ENCODE measurements at places on chromosomes 12 and 14.
A peak's percentile ranks its signal among the peaks of the same experiment; 100 is the strongest.

DNA sequence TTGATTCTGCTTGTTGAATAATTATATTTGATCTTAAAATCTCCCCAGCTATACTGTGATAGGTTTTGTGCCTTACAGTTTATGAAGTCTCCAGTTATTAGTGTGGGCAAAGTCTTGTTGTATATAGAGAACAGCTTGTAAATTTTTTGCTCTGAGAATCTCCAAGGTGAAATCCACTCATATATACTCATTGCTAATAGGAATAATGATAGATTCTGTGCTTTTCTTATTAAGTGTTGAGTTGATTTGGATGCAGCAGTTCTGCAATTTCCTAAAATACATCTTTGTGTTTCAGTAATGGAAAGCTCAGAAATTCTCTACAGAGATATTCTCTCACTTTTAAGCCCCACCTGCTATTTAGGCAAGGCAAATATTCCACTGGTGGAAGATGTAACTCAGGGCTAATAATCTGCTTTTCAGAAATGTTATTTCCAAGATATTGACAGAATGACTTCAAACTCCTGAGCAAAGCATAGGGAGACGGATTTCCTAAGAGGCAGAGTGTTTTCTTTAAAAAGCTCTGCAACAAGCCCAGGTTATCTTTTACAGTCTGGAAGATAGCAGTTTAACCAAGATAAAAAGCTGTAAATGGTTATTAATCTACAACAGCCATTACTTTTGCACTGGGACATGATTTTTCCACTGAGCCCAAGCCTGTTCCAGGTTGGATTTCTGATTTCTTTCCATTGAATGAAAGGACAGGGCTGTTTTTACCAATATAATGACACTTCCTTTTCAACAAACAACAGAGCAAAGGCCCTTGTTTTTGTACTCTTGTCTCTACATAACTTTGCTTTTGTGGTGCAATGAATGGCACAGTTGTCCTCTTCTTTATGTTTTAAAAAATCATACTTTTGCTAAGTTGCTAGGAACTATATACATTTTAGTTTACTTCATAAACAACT, 239.9 kb upstream of the ATP2B1 start:
- DNase-seq: no peak

- DNase-seq: no peak
Measured at GRCh38 chr14:93510056-93510455, 79.3 kb downstream of the UNC79 start.

DNA sequence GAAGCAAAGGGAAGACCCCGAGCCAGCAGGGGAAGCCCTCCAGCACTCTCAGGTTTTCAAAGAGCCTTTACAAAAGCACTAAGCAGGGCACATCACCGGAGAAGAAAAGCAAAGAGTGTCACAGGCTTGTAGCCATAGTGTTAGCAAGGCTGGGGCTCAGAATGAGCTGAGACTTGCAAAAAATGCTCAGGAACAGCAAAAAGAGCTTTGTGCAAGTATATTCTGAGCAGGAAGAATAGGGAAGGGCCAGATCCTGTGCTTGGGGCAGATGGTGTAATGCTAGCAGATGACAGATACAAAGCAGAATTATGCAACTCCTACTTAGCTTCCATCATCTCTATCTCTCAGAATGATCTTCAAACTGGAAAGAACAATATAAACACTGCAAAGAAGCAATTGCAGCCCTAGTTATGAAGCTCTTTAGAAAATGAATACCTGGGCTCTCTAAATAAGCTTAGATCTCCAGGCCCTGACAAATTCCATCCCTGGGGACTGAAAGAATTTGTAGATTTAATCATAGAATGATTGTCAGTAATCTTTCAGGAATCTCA, 23.7 kb upstream of the PARP11 start:
- no peak for DNase-seq

DNA sequence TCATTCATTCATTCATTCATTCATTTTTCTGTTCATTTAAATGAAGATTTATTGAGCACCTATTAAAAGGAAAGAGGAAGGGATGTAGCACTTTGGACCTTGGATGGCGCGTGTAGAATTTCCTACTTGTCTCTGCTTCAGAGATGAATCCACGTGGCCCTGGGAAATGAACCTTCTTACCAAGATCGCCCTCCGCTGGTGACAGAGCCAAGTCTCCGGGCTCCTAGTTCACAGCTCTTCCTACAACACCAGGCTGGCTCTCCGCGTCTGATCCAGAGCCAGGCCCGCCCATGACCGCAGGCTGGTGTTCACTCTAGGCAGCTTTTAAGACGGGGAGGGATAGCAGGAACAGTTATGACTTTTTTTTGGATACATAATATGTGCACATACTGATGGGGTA, 70.9 kb upstream of the PIWIL1 start:
- DNase-seq: no peak

- no peak for DNase-seq
Measured at GRCh38 chr14:63603749-63604277, 37.9 kb downstream of the WDR89 start.

GRCh38 chr12:68785823-68786222, 22.2 kb upstream of the MDM2 start:
- no peak for DNase-seq

- no peak for DNase-seq
Measured at GRCh38 chr12:24822121-24822899, 126.6 kb downstream of the BCAT1 start.

- DNase-seq: no peak
Measured at GRCh38 chr12:52155048-52155868, 36.6 kb downstream of the KRT80 start.

- no peak for DNase-seq
Measured at GRCh38 chr12:119415714-119416113, 81.2 kb downstream of the CCDC60 start.

DNA sequence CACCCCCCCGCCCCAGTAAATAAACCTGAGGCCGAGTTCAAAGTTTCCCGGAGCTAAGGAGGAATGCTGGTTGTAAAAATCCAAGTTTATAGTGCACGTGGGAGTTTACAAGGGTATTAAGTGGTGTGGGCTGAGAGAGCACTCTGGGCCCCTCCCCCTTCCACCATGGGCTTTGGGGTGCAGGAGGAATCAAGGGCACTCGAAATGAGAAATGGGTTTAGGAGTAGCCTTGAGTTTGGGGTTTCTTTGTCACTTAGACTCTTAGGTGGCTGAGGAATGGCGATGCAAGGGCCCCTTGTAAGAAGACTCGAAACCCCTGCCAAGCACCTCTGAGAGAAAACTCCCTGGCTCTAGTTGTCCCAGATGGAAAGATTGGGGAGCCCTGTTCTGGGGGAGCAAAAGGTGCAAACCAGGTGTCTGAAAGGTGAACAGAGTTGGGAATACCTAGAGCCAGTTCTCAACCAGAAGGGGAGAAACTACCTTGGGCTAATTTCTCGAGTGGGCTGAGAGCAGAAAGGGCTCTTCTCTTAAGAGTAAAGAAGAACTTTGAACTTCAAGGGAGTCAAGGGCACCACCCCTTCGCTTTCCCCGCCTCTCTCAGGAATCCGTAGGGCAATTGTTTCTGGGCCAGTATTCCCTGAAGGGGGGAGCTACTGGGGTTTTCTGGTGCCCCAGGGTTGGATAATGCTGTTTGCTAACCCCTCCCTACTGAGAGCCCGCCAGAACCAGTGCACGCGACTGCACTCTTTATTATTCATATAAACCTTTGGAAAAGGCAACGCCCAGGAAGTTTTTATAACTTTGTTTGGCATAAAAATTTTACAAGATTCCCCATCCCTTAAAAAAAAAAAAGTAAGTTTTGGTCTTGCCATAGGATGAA, 4.0 kb upstream of the HOTAIR start:
- DNase-seq: no peak

- no peak for DNase-seq
Measured at GRCh38 chr12:622416-622815, 40.8 kb downstream of the NINJ2 start.

DNA sequence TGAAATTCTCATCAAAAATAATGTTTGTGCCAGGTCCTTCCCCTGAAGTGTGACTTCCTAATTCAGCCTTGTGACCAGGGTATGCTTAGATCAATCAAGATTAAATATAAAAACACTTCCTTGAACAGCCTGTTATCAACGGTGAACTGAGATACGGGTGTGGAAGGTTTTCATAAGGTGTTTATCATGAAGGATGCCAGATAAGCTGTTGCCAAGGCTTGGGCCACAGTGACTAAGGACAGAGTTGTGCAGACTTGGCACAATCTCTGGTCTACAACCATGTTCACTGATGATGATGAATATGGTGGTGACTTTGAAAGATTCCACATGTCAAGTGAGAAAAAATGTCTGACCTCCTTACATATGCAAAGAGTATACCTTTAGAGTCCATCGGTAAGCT, 51.3 kb upstream of the LIN7A start:
- no peak for DNase-seq

- DNase-seq: no peak
Measured at GRCh38 chr12:84294246-84294645, 618.4 kb downstream of the SLC6A15 start.

DNA sequence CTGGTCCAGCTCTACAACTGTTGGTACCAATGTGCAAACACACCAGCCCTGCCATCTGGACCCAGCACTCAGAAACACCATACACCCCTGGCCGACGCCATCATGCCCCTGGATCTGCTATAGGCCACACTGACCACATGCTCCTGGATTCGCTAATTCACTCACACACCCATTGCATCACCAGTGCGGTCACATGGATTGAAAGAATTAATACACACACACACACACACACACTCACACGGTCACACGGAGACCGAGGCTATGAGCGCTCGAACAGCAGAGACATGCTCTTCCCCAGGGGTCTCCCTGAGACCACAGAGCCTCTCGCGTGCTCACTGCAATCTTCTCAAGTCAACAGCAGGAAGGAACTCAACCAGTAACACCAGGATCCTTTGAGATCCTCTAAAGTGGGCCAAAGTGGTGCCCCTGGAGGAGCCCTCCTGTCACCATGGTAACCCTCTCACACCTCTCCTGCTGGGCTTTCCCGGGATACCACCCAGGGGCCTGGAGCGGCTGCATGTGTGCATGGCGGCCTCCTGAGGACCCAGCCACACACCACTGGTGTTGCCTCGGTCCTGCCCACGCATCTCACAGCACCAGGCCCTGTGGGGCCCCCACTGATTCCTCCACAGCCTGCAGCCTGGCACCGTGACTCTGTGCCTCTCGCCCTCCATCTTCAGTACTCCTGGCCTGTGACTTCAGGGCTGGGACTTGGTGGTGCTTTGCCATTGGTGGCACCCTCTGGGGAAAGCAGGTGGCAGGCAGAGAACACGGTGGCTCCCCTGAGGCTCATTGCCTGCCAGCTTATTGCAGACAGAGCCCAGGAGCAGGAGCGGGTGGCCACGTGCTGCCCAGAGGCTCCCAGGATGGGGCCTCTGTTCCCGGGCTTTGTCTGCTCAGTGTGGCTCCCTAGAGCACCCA, 15.1 kb downstream of the LRTM2 start:
- no peak for DNase-seq

DNA sequence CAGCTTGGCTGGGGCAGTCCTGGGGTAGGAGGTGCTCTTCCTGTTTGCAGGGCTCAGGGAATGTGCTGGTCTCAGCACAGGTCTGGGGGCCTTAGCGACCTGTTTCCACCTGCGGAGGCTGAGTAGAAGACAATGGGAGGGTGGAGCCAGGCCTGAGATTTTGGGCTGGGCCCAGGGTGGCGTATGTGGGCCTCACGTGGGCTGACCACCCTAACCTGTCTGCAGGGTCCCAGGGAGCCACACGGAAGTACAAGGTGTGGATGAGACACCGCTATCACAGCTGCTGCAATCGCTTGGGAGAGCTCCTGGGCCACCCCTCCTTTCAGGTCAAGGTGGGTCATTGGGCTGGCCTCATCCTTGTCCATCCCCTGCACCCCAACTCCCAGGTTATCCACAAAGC, 1.1 kb downstream of the NOC4L start:
- no peak for DNase-seq

- no peak for DNase-seq
Measured at GRCh38 chr14:94177806-94178205, 3.7 kb downstream of the PPP4R4 start.

- DNase-seq: no peak
Measured at GRCh38 chr12:1536817-1537216, 57.6 kb downstream of the FBXL14 start.

DNA sequence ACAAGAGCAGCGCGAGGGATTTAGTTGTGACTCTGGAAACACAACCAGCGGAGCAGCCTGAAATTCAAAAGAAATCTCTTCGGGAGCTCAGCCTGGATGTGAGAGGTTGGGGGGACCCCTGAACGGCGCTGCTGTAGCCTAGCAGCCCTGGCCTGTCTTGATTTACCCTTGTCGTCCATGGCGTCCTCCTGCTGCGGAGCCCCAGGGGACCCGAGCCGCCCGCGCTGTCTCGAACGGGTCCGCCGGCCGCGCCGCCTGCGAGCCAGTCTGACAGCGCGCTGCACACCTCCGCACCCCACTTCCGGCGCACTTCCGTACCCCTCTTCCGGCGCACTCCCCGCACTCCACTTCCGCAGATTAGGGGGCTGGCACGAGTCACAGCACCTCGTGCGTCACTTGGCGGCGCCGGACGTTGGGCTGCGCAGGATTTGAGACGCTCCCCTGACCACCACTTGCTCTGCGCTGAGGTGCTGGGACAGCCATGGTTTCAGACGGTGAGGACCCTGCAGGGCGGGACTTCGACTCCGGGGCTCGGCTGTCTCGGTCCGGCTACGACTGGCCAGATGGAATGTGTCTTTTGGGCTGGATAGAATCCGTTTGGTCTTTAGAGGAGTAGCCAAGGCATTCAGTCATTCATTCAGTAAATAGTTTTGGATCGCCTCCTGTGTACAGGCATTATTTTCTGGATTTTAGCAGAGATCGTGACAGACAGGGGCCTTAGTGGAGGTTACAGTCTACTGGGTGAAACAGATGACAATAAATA, at the start of the genes EIF2B1 and GTF2H3:
TSS of gene EIF2B1 (minus strand) at position 308 of the 763 bp plus-strand sequence. CDS start at position 179, 129 bp downstream.
TSS of gene GTF2H3 (plus strand) at position 451 of the 763 bp plus-strand sequence. CDS start at position 482, 31 bp downstream.
- peak; percentile 95 for DNase-seq

GRCh38 chr14:28603606-28604005, 163.0 kb upstream of the FOXG1 start:
- DNase-seq: no peak

DNA sequence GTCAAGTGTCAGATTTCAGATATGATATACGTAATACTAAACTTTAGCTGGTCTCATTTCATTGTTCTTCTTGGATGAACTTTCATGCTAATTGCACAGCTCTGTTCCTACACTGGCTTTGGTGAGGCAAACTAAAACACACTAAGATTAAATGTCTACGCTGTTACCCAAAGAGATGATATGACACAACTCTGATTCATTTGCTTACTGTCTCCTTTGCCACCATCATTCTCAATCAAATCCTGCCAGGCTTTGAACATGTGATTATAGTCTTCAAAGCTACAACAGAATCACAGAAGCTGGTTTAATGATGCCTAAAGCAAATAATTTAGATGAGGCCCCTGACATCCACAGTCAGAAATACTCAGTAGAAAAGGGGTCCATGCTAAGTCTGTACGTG, 37.7 kb downstream of the MDGA2 start:
- DNase-seq: no peak

- no peak for DNase-seq
Measured at GRCh38 chr14:54881235-54881760, 21.3 kb downstream of the GCH1 start.

DNA sequence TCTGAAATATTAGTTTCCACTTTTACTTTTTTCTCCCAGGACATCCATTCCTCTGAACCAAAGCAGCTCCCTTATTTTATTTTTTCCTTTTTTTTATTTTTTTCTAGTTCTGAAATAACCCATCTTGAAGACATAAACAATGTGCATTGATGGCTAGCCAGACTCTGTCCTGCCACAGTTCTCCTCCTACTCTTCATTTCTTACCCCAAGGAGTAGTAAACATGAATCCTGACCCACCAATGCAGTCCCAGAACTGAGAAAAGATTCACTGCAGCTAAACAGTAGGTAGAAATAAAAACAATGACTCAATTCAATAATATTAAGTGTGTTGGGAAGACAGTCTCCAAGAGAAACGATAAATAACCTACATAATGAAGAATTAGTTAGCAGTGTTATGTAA, 65.7 kb upstream of the NOVA1 start:
- no peak for DNase-seq

GRCh38 chr14:20350282-20350681, 6.8 kb downstream of the PARP2 start:
- DNase-seq: no peak

All from stimulated activated CD8-positive, alpha-beta memory T cell treated with anti-CD3 and anti-CD28 coated beads, Interleukin-2, amount 100 ng/mL, for 1 hour (primary cell).